ENCODE measurements at places on chromosomes 7 and 10.

DNA sequence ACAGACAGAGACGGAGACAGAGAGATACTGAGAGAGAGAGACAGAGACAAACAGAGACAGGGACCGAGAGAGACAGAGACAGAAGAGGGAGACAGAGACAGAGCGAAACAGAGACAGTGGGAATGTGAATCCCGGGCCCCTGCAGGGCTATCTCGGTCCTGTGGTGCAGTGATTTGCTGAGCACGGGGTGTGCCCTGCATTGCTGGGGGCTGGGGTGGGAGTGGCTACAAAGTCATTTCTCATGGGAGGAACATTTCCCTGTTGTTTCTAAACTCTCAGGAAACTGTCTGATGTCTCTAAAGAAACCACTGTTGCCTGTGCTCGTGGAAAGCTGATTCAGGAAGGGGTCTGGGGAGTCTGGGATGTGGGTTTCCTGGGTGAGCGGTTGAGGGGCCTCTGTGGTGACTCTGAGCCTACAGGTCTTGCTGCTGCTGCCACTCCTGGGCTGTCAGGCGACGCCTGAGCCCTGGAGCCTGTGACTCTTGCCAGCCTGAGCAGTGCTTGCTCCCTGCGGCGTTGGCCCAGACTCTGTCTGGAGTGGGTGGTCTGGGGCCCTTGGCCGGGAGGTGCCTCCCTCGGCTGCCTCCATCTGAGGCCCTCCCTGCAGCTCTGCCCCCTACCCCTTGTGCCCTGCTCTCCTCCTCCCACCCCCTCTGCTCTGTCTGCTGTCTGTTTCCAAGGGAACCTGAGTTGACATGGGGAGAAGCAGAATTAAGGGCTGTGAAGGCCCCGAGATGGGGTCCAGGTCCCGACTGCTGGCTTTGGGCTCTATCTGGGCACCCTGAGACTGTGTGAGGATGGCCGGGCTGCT lies 292.0 kb downstream of the WDR37 start:
- DNase-seq, result no peak

GRCh38 chr7:51034521-51035264 lies 252.0 kb upstream of the GRB10 start:
- no peak for DNase-seq

DNA sequence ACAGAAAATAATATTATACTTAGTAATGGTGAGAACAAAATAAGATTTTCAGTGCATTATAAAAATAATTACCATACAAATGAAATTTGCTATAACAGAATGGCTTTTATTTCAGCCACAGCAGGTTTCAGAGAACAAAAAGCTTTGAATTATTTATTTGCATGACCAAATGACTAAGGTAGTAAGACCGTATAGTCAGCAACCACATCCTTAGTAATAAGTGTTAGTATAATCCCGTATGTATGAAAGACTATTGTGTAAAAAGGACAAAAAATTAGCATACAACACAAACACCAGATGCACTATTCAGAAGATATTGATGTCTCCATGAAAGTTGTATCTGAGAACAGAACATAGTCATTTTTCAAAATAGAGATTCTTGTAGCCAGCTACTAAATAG lies 12.2 kb downstream of the PDZD8 start:
- no peak for DNase-seq

GRCh38 chr7:127620406-127621233 lies 2.7 kb upstream of the PAX4 start:
- no peak for DNase-seq

GRCh38 chr7:97017192-97018125 lies 7.2 kb downstream of the DLX5 start:
- DNase-seq, result no peak

- no peak for DNase-seq
These were observed 31.1 kb downstream of the CSTF2T start for GRCh38 chr10:51668336-51668689.

GRCh38 chr10:44512431-44513022 lies 127.6 kb upstream of the CXCL12 start:
- no peak for DNase-seq

GRCh38 chr7:157520249-157520648 lies 183.4 kb downstream of the DNAJB6 start:
- DNase-seq, result no peak

DNA sequence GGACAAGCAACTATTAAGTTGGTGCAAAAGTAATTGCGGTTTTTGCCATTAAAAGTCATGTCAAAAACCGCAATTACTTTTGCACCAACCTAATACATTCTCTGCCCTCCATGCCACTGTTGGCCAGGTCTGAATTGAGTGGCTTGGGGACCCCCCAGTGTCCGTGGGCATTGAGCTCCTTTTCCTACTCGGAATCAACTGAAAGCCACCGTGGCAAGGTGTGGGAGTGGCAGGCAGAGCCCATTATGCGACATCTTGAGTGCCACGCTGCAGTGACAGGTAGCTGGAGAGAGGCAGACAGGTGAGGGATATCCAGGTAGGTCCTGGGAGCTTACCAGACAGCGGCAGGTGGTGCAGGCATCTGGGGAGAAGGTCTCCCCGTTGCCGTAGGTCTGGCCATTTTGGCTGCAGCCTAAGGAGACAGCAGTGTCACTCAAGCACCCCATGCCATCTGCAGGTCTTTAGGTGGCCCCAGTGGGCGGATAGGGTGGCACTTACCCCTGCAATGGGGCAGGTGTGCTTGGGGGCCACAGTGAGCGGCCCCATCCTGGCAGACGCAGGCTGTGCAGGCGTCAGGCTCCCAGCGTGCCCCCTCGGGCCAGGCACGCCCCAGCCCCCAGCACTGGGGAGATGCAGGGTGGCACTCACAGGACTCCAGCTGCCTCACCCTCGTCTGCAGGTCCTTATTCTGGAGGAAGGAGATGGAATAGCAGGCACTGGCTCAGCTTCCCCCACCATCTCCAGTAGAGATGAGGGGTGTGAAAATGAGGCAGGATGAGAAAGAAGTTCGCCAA lies 3.5 kb downstream of the KCP start:
- DNase-seq, result no peak

GRCh38 chr10:104253106-104253505 lies 1.6 kb upstream of the GSTO1 start:
- no peak for DNase-seq

- no peak for DNase-seq
These were observed 98.8 kb downstream of the OAT start for GRCh38 chr10:124319926-124320391.

GRCh38 chr10:78267598-78267997 lies 233.9 kb downstream of the RPS24 start:
- no peak for DNase-seq

GRCh38 chr10:119973281-119973680 lies 80.8 kb downstream of the SEC23IP start:
- no peak for DNase-seq

GRCh38 chr7:105691680-105692564 lies 110.6 kb upstream of the EFCAB10 start:
- peak; percentile 36 for DNase-seq

GRCh38 chr7:102289057-102289456 lies 2.4 kb downstream of the SH2B2 start:
- DNase-seq, result no peak

GRCh38 chr7:74275401-74275881 lies 13.8 kb upstream of the CLIP2 start:
- no peak for DNase-seq

GRCh38 chr7:138755842-138756590 lies 41.8 kb upstream of the TMEM213 start:
- no peak for DNase-seq

DNA sequence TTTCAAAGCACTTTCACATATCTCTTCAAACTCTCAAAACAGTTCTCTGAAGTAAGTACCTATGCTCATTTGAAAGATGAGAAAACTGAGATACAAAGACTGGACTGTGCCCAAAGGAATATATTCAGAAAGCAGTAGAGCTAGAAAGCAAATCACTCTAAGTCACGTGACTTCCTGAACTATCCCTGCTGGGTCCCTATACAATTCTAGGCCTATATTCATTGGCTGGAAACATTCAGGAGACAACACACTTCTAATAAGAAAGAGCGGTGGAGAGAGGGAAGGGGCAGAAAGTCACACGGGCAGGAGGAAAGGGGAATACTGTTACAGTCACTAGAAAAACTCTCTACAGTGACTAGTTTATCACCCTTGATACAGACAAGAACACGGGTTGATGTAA lies 140.0 kb downstream of the CHCHD3 start:
- DNase-seq, result no peak

DNA sequence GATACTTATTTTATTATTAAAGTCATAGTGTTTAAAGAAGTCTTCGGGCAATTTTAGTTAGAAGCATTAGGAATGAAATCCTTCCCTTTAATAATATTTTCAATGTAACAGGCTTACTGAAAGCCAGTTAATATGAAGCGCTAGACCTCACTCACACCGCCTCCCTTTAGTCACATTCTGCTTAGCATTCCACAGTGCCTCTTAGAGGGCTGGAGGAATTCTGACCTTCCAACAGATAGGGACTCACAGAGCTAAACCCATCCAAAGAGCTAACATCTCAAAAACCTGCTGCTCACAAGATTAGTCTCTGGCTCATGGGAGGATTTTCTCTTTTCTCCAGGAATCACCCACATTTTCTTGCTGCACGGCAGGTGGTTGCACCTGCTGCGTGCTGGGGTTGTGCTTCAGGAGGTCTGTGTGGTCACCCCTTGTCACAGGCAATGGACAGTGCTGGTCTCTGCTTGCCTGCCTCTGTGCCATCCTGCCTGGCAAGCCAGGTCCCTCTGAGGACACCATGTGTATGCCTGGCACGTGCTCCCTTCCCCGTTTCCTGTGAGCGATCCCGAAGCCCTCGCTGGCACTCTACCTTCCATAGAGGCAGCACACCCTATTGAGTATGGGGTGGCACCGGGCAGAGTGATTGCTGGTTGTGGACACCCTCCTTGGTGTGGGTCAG lies 91.8 kb downstream of the KLF6 start:
- DNase-seq, result no peak

GRCh38 chr10:100766693-100767421 lies 21.5 kb downstream of the PAX2 start:
- DNase-seq, result no peak

- DNase-seq, result no peak
These were observed 623.9 kb downstream of the SORCS1 start for GRCh38 chr10:106540645-106541044.

GRCh38 chr10:70233939-70234300 lies 691 bp upstream of the PPA1 start:
- DNase-seq, result no peak

- no peak for DNase-seq
These were observed 1272.8 kb downstream of the TYW1 start for GRCh38 chr7:68269405-68269804.

DNA sequence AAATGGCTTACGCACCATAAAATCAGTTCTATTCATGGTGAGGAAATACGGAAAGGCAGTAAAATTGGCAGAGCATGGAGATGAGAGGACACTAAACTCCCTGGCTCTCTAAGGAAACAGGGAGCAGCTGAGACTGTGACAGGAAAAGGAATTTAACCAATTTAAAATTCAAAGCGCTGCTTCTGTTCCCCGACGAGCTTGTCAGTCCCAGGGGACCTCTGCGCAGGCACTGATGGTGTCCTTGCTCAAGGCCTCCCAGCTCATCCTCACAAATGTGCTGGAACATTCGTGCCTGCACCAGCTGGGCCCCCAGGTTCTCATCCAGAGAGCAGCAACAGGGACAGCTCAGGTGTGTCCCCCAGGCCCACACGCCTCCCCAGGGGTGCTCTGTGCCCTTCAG lies 101.4 kb downstream of the MAD1L1 start:
- no peak for DNase-seq

- DNase-seq, result no peak
These were observed 204.7 kb downstream of the SEMA3D start for GRCh38 chr7:84982199-84982598.

DNA sequence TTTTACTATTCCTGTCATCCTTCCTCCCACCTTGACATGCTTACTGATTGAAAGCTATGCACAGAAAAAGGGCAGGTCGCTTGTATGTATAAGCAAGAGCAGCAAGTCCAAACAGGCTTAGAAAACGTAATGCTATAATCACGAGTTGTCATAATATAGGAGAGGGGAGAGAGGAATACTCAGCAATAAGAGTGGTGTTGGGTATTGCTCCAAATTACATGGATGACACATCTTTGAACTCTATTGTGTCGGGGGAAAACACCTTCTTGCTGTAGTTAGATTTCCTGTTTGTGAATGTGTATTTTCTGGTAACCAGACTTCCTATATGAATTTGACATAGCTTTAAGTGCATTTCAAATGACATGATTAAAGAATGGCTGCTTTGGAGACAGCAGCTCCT lies 7.5 kb downstream of the MET start:
- no peak for DNase-seq

DNA sequence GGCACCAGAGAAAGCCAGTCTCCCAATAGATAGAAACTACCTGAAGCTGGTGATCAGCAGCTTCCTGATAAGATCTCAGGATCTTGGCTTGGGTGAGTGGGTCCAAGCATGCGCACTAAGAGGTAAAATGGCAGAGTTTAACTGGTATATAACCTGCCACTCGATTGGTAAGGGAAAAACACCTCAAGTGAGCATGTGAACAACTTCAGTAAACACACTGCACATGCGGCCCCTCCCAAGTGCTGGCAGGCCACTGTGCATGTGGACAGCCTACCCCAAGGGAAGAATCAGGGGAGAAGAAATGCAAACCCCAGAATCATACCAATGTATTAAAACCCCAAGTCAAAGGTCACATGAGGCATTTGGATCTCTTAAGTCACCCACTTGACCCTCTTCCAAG lies 17.7 kb upstream of the PON1 start:
- no peak for DNase-seq

DNA sequence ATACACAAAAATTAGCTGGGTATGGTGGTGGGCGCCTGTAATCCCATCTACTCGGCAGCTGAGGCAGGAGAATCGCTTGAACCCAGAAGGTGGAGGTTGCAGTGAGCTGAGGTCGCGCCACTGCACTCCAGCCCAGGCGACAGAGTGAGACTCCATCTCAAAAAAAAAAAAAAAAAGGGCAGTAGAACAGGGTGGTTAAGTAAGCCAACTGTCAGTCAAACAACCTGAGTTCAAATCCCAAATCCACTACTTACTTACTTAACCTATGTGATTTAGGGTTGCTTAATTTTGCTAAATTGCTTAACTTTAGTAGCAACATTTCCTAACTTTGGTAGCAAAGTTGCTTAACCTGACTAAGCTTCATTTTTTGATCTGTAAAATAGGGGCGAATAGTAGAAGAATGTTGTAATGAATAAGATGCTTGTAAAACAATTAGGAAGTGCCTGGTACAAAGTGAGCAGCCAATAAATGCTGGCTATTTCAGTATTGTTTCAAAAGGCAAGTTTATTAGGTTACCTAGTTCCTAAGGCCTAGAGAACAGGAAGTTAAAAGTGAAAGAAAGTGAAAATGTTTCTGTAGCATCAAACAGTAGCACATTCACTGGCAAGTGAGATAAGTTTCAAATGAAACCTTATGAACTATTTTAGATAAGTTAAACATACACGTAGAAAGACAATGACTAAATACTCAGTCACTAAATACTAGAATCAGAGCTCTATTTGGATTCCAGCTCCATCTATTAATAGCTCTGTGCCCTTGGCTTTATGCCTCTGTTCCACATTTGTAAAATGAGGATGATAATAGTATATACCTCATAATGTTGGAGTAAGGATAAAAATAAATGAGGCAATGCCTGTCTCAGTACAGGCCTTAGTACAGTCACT lies 64.3 kb downstream of the HOXA1 start:
- no peak for DNase-seq

Measured in T-cell (primary cell).